ENCODE measurements at places on chromosomes 2 and 18. TPM values are rescaled to one million over a fixed set of nuclear protein-coding genes. Genes with fewer than 3 reads are reported as not detected.

The MEIS1 gene
- 46.7 TPM for total RNA-seq

The PLA2R1 gene
- total RNA-seq: 9.3 TPM

DNA sequence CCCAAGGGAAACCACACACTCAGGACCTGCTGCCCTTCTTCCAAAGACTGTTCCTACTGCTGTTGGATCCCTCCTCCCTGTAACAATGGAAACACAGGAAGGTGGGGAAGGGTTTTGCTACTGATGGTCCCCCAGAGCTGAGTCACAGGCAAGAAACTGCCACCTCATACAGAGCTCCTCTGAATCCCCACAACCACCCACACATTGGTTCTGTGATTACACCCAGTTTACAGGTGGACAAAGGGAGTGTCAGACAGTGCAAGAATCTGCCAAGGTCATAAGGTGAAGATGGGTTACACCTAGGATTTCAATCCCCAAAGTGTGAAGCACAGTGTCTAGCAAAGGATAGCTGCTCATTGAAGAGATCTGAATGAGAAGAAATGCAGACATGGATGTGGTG, 141.7 kb upstream of the LMAN1 start:
- no peak overlapping the region for H3K4me3 ChIP-seq
- no peaks in the 10 kb centered on the region for H3K27me3 ChIP-seq
- DNase-seq: no peak
- no peaks in the 10 kb centered on the region for H3K36me3 ChIP-seq
- H3K27ac ChIP-seq: no peak overlapping the region
- H3K4me1 ChIP-seq: peaks cover 2% of the 10 kb centered on the region

DNA sequence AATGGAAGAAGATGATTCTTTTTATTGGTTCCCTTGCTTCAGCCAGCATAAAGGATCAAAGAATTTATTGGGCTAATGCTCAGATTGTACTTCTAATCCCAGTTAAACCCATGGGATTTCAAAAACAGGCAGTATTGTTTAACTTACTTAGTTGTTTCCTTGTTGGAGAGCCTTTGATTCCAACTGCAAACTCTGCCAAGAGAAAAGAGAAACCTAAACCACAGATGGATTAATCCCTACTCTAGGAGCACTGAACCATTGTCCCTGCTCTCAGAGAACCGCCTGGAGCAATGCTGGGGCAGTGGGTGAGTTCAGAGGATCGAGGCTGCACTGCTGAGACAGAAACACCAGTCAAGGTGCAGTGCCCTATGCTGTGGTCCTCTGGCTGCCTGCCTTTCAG, 44.9 kb upstream of the SIGLEC15 start:
- no peak overlapping the region for H3K27ac ChIP-seq
- DNase-seq: no peak
- no peak overlapping the region for H3K4me3 ChIP-seq
- no peaks in the 10 kb centered on the region for H3K36me3 ChIP-seq
- H3K4me1 ChIP-seq: peaks cover 2% of the 10 kb centered on the region
- H3K27me3 ChIP-seq: no peaks in the 10 kb centered on the region

DNA sequence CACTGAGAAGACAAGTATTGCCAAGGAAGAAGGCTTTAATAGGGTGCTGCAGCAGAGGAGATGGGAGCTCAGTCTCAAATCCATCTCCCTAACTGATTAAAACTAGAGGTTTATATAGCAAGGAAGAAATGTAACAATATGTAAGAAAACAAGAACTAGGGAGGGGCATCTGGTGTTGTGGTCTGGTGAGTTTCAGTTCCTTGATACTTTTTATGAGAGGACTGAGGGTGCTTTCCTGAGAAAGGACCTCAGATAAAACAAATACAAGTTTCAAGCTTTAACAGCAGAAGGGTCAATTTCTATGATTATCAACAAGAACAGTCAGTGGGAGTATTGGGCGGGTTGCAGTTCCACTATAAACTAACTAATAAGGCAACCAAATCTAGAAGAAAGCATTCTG, 1967.5 kb downstream of the SUCLG1 start:
- no peaks in the 10 kb centered on the region for H3K36me3 ChIP-seq
- no peaks in the 10 kb centered on the region for H3K27me3 ChIP-seq
- no peak overlapping the region for H3K27ac ChIP-seq
- no peaks in the 10 kb centered on the region for H3K4me1 ChIP-seq

DNA sequence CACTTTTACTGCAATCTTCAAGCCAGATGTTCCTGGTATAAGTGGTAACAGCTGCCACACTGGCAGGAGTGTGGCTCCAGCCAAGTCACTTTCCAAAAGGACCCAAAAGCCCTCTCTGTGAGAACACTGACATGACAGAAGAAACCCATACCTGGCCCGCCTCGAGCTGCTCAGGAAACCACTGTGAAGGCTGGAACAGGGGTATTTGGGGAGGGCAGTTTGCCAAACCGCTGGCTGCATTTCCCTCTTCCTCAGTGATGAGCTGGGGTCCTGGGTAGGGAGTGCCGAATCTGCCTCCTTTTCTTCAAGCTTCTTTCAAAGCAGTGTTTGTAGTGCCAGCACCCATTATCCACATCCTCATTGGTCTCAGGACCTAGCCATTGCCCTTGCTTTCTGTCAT, 10.3 kb upstream of the OSR1 start:
- no peak for DNase-seq
- H3K4me1 ChIP-seq: no peaks in the 10 kb centered on the region
- H3K27me3 ChIP-seq: no peaks in the 10 kb centered on the region
- no peak overlapping the region for H3K27ac ChIP-seq
- H3K36me3 ChIP-seq: no peaks in the 10 kb centered on the region

- H3K4me1 ChIP-seq: no peaks in the 10 kb centered on the region
- H3K27me3 ChIP-seq: no peaks in the 10 kb centered on the region
- H3K27ac ChIP-seq: no peak overlapping the region
- DNase-seq: no peak
These were observed 254.7 kb downstream of the HDAC4 start for GRCh38 chr2:239146011-239146641.

DNA sequence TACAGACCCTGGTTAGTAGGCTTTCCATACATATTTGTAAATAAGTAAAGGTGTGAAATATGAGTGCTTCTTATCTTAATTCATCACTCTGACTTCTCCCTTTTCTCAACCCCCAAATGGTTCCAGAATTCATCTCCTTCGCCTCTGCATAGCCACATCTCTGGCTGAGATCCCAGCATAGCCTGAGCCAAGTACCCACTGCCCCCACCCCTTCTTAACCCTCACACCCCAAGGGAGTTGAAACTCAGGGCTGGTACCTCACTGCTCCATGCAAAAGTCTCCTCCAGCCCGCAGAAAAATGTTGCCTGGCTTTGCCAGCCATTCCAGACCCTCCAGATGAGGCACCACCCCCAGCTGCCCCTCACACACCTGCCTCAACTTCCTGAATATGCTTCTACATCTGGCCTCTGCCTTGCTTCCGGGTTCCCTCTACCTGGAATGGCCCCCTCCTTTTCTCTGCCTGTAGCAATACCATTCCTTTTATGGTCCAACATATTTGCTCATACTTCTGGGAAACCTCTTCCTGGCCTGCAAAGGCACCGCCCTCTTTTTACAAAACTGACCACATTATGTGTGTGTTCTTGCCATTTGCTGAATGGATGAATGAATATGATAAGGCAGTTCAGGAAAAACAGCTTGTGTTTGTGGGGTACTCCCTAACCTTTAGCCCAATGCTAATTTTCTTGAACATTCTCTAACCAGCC, 112.8 kb downstream of the CELF4 start:
- DNase-seq: no peak
- no peak overlapping the region for H3K4me3 ChIP-seq
- no peak overlapping the region for H3K27ac ChIP-seq
- H3K27me3 ChIP-seq: no peaks in the 10 kb centered on the region

- H3K4me1 ChIP-seq: peaks cover 31% of the 10 kb centered on the region
- DNase-seq: no peak
- H3K4me3 ChIP-seq: no peak overlapping the region
- H3K27me3 ChIP-seq: no peaks in the 10 kb centered on the region
These were observed 3.8 kb downstream of the MOB1A start for GRCh38 chr2:74174909-74175308.

GRCh38 chr2:57796527-57796926, 250.1 kb upstream of the VRK2 start:
- no peak overlapping the region for H3K27ac ChIP-seq
- no peak overlapping the region for H3K4me3 ChIP-seq
- no peaks in the 10 kb centered on the region for H3K36me3 ChIP-seq
- H3K4me1 ChIP-seq: no peaks in the 10 kb centered on the region
- DNase-seq: no peak

DNA sequence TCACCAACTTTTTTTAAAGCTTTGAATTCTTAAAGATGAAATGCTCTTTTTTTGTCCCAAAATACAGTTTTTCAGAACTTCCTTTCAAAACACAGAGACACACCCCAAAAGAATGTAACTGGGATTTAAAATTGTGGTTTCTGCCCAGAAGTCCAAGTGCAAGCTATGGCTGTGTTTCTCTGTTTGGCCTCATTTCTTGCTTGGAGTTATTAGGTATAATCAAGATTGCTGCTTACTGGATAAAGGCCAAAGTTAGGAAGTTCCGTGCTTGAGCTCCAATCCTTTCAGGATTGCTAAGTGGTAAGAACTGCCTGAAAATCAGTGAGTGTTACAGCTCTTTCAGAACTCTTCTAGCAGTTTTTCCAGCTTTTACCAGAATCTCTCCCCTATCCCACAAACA, 16.9 kb downstream of the ZBTB7C start:
- no peaks in the 10 kb centered on the region for H3K36me3 ChIP-seq
- no peak overlapping the region for H3K4me3 ChIP-seq
- no peaks in the 10 kb centered on the region for H3K27me3 ChIP-seq
- peaks cover 16% of the 10 kb centered on the region for H3K4me1 ChIP-seq
- no peak for DNase-seq

GRCh38 chr2:164485541-164485940, 135.7 kb downstream of the GRB14 start:
- no peak for DNase-seq
- no peaks in the 10 kb centered on the region for H3K27me3 ChIP-seq
- no peak overlapping the region for H3K4me3 ChIP-seq
- H3K27ac ChIP-seq: no peak overlapping the region

DNA sequence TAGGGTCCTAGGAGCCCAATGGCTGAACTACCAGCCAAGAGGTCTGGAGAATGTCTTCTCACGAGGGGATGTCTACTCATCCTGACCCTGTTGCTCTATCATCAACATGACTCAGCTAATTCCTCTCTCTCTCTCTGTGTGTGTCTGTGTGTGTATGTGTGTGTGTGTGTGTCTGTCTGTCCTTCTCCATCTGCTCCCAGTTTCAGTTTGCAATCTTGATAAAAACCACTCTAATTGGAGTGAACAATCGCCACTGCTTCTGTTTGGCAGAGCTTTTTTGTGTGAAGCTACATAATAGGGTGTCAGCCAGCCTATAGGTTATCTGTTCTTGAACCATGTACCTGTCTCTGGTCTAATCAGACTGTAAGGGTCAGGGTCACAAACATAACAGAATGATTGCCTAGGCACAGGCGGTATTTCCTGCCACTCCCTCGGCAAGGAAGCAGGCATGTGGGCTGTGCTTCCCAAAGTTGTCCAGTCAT, 219.8 kb downstream of the SH3BP4 start:
- no peak overlapping the region for H3K27ac ChIP-seq
- H3K4me1 ChIP-seq: no peaks in the 10 kb centered on the region
- H3K27me3 ChIP-seq: no peaks in the 10 kb centered on the region
- H3K4me3 ChIP-seq: no peak overlapping the region

- H3K27ac ChIP-seq: no peak overlapping the region
- no peak for DNase-seq
- H3K4me3 ChIP-seq: no peak overlapping the region
- H3K4me1 ChIP-seq: no peaks in the 10 kb centered on the region
- H3K36me3 ChIP-seq: no peaks in the 10 kb centered on the region
These were observed 123.2 kb upstream of the BCL2L11 start for GRCh38 chr2:110997331-110998045.

The DLX2 gene
- total RNA-seq: not detected

- no peaks in the 10 kb centered on the region for H3K36me3 ChIP-seq
- no peaks in the 10 kb centered on the region for H3K27me3 ChIP-seq
- H3K4me1 ChIP-seq: no peaks in the 10 kb centered on the region
These were observed 36.0 kb downstream of the BCL11A start for GRCh38 chr2:60517446-60517845.

DNA sequence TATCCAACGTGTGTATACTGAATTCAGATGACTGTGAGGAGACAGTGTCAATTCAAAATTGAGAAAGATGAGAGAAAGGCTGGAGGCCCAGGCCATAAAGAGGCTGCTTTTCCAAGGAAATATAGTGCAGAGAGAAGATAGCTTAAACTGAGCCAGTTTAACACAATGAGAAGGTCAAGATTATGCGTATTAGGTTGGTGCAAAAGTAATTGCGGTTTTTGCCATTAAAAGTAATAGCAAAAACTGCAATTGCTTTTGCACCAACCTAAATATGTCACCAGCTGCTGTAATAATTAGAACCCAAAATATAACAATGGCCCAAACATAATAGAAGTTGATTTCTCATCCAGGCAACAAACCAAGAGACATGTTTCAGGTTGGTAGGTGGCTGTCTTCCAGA, 148.7 kb upstream of the ATP5MC3 start:
- DNase-seq: no peak
- no peak overlapping the region for H3K27ac ChIP-seq
- H3K4me1 ChIP-seq: no peaks in the 10 kb centered on the region
- H3K4me3 ChIP-seq: no peak overlapping the region
- no peaks in the 10 kb centered on the region for H3K27me3 ChIP-seq

- no peak overlapping the region for H3K4me3 ChIP-seq
- DNase-seq: no peak
- no peaks in the 10 kb centered on the region for H3K27me3 ChIP-seq
- H3K27ac ChIP-seq: no peak overlapping the region
- peaks cover 15% of the 10 kb centered on the region for H3K4me1 ChIP-seq
These were observed 1.9 kb upstream of the KRCC1 start for GRCh38 chr2:88057437-88057844.

- no peaks in the 10 kb centered on the region for H3K36me3 ChIP-seq
- H3K27ac ChIP-seq: no peak overlapping the region
- no peaks in the 10 kb centered on the region for H3K4me1 ChIP-seq
- DNase-seq: no peak
- H3K4me3 ChIP-seq: no peak overlapping the region
These were observed 50.3 kb upstream of the TLK1 start for GRCh38 chr2:171210864-171211431.

The HOXD13 gene
- not detected for total RNA-seq

DNA sequence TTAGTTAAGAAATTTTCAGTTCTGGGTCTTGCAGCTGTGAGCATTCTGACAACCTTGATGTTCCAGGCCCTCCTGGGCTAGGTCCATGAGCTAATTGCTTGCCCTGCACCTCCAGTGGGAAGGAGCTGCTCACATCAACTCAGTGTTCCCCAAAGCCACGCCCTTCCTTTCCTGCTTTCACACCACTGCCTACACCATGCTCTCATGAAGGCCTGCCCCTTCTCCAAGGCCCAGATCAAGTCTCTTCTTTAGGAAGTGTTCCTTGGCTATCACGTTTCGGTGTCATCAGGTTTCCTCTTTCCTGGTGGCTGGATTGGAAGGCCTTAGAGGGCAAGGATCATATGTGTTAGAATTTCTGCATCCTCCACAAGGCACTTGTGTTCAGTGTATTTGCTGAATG, 18.8 kb downstream of the TMEM127 start:
- no peaks in the 10 kb centered on the region for H3K27me3 ChIP-seq
- H3K4me3 ChIP-seq: no peak overlapping the region
- peaks cover 23% of the 10 kb centered on the region for H3K4me1 ChIP-seq
- H3K27ac ChIP-seq: no peak overlapping the region
- H3K36me3 ChIP-seq: no peaks in the 10 kb centered on the region

- no peaks in the 10 kb centered on the region for H3K36me3 ChIP-seq
- no peak for DNase-seq
- no peak overlapping the region for H3K27ac ChIP-seq
- H3K4me1 ChIP-seq: no peaks in the 10 kb centered on the region
- H3K4me3 ChIP-seq: no peak overlapping the region
These were observed 308.3 kb upstream of the SLC8A1 start for GRCh38 chr2:40760071-40760666.

GRCh38 chr2:215082446-215082845, 56.0 kb downstream of the ABCA12 start:
- no peak overlapping the region for H3K4me3 ChIP-seq
- no peaks in the 10 kb centered on the region for H3K27me3 ChIP-seq
- H3K36me3 ChIP-seq: no peaks in the 10 kb centered on the region
- H3K4me1 ChIP-seq: no peaks in the 10 kb centered on the region
- no peak overlapping the region for H3K27ac ChIP-seq

The SP5 gene
- total RNA-seq: 2.8 TPM

Measured in ascending aorta (tissue), 2 donors.